ENCODE measurements at places on chromosomes 12 and 14.
A peak's percentile ranks its signal among the peaks of the same experiment; 100 is the strongest.

- no peak for DNase-seq
These were observed 62.0 kb downstream of the WSCD2 start for GRCh38 chr12:108191086-108191485.

GRCh38 chr14:69870613-69871012 lies 8.6 kb upstream of the SMOC1 start:
- no peak for DNase-seq

GRCh38 chr14:22036541-22037239 lies 363.1 kb upstream of the OR4E1 start:
- no peak for DNase-seq

- no peak for DNase-seq
These were observed 27.7 kb downstream of the PPP4R3A start for GRCh38 chr14:91482263-91483013.

DNA sequence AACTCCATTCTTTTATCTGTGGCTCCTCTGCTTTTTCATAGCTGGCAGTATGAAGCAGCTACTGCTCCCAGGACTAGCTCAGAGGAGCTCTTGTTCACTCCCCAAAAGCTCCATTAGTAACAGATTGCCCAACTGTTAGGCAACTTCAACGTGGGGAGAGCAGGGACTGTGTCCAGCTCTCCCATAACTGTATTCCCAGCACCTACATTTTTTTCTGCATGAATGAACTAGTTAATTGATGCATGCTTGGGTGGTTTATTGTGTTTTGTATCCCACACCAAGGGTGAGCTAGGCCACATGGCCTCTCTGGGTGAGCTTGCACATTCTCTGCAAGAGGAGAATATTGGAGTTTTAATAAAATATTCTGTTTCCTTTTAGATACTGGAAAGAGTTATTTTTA lies 15.2 kb downstream of the STON2 start:
- DNase-seq: no peak

DNA sequence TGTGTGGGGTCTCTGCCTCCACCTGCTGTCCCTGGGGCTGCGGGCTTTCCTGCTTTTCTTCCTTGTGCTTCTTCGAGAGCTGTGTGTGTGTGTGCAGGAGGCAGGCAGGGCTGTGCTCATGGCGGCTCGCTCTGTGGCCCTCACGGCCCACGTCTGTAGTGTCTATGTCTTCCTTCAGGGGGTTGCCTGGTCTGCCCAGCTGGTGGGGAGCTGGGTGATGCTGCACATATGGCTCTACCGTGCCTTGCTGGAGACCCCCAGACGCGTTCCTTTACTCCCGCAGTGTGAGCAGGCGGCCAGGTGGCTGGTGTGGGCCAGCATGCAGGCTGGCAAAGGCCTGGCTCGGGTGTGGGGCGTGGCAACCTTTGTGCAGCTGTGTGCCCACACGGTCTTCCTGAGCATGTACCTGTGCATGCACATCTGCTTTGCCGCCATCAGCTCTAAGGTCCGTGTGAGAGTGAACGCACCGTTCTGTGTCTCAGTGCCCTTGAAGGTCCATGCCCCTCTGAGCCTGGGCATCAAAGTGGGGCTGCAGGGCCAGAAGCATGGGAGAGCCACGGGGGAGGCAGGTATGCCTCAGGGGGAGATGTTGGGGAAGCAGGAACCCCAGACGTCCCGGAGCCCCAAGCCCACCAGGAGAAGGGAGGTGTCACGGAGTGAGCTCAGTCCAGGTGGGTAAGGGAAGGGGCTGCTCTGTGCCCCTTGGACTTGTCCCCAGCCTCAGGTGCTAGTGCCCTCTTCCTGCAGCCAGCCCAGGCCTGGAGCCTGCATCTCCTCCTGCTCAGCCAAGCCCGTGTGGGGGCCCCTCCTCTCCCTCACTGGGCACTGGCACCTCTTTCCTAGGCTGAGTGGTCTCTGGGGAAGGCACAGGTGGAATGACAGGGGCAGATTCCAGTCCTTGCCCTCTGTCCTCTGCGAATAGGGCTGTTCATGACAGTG lies 26.4 kb downstream of the CLSTN3 start:
- no peak for DNase-seq

- DNase-seq: no peak
These were observed 18.1 kb upstream of the IGF1 start for GRCh38 chr12:102498471-102498870.

GRCh38 chr12:13203034-13203922 lies 6.8 kb downstream of the EMP1 start:
- DNase-seq: no peak

DNA sequence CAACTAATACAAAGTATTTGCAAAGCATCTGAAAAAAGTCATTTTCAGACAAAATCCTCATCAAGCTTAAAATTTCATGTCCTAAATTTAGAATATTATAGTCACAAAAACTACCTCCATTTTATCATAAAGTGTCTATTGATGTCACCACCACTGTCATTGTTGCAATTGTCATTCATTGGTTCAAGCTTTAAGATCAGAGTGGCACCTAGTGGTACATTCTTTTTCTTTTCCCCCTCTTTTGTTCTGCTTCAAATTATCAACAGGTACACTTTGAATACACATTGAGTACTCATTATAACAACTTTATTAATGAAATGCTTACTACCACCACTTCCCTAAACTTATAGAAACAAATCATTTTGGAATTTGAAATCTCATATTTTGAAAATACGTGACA lies 379.8 kb downstream of the SEC23A start:
- no peak for DNase-seq

DNA sequence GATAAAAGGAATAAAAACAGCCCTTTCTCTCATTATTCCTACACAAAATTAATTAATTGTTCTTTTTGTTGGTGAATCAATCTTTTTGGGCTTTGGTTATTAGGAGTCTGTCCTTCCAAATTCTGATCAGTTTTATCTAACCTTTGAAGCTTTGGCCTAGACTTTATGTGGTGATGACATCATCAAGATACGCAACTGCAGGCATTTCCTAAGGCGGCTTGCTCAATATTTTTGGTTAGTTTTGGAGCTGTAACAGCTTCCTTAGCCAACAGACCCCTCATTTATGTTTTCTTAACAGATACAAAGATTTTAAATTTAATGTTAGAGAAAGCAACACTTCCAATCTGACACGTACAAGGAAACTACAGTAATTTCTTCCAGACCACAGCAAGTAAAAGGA lies 87.8 kb upstream of the PDE3A start:
- DNase-seq: no peak

DNA sequence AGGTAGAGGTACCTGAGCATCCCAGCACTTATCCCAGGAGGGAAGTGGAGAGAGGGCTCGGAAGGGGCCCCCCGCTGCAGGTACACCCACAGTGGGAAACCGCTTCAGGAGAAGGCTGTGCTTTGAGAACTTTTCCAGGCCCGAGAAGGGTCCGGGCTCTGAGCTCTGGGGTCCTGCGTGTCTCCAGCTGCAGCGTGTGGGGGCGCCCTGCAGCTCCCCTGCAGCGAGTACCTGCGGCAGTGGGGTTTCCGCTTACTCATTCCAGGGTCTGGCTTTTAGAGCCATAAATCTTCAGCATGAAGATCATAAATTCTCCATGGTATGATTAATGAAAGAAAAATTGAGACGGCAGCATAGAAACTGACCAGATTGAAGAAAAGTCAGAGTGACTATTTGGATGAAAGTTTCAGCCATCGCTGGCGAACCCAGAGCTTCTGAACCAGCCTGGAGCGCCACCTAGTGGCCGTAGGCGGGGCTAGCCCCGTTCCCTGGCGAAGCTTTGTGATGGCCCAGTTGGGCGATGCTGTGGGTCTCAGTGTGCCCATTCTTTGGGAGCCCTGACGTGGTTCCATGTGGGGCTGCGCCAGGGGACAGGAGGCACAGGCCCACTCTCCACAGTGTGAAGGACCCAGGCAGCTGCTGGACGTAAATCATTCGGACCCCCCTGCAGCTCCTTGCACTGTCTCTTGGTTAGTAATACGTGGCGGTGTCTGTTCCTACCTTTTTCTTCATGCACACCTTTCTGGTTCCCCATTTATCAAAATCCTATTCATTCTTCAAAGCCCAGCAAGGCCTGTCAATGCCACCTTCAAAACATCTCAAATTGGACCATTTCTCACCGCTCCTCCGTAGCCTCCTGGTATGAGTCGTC lies 198.2 kb downstream of the TSPAN9 start:
- DNase-seq: peak; percentile 28

DNA sequence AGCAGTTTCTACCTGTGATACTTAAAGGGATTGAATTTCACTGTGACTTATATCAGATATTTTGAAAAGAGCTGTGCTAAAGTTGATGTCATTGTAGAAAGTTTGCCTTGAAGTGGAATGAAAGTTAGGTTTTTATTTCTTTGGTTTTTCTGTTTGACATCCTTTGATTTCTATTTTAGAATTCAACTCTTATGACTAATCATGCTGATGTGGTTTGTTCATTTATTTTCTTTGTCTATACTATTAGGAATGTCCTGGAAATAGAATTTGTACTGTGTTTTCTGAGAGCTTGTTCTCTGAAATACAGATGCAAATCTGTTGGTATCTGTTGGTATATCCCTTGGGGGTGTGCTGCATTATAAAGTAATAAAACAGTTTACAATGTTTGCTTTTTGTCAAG lies 3.3 kb downstream of the CNOT2 start:
- DNase-seq: no peak

DNA sequence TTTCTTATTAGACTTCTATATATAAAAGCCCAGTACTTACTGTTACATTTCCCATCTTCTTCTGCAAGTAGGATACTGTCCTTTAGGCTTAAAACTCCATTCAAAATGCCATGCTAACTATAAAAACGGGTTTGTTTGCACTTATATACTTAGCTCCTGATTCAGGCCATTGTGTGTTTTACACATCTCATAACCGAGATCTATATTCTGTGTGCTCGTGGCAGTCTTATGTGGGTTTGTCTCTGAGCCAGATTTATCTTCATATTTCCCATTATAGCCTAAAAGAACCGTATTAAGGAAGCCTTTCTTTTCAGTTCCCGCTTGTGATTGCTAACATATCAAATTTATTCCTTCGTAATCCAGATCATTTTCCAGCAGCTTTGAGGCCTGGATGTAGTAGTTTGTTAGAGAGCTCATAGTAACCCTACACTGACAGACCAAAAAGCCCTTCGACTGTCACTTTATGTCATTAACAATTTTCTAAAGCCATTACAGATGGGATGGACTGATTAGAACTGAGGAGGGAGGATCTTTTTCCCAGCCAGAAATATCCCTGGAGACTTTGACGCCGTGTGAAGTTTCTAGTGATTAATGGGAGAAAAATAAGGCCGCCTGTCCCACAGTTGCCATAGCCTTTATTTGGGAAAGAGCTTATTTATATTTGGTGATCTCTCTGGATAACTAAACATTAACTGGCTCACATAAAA lies 508.5 kb downstream of the FOXG1 start:
- DNase-seq: no peak

DNA sequence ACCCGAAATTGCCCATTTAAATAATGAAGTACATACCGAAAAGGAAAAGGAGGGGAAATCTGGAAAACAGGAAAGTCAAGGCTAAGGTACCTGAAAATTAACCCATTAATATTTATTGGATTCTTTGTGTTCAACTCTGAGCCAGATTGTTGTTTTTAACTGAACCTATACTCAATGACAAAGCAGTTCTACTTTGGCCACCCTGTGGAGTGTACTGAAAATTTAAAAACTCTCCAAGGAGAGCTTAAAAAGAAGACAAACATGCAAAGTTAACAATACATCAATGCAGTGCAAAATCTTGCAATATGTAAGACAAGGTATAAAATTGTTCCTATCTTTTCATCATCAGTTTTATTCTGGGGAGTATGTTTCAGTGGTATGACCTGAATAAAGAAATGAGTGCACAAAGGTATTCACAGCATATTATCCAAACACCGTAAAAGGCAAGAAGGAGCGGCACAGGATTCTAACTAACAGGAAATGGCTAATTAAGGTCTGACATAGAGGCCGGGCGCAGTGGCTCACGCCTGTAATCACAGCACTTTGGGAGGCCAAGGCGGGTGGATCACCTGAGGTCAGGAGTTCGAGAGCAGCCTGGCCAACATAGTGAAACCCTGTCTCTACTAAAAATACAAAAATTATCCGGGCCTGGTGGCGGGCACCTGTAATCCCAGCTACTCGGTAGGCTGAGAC lies 1.7 kb downstream of the USP44 start:
- DNase-seq: no peak

GRCh38 chr12:80769553-80770140 lies 52.9 kb downstream of the MYF5 start:
- no peak for DNase-seq

GRCh38 chr14:90742729-90743128 lies 73.5 kb downstream of the TTC7B start:
- DNase-seq: no peak

DNA sequence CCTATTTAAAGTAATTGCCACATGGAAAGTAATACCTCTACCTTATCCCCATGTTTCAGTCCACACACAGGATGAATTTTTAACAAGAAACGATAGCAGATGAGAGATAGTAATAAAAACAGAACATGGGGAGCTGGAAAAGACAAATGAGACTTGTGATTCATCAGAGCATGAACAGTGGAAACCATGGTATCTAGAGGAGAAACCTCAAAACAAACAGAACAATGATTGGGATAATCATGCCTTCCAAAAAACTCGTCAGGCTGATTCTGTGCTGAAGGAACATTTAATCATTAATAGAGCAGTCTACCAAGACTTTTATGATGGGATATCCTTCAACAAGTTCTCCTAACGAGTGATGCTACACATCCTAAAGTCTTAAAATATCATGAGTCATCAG lies 1390.7 kb downstream of the FSCB start:
- no peak for DNase-seq

DNA sequence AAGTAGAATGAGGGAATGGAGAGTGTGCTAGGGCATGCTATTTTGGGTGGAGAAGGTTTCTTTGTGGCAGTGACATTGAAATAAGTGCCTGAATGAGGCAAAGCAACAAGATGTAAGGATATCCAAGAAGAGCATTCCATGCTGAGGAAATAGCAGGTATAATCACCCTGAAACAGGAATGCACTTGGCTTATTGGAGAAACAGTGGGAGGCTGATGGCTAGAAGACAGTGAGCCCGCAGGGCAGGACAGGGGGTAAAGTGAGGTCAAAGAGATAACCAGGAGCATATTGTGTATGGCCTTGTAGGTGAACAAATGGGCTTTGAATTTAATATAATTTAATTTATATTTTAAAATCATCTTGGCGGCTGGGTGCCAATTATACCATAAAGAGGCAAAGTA lies 877.0 kb downstream of the DIO2 start:
- DNase-seq: no peak

DNA sequence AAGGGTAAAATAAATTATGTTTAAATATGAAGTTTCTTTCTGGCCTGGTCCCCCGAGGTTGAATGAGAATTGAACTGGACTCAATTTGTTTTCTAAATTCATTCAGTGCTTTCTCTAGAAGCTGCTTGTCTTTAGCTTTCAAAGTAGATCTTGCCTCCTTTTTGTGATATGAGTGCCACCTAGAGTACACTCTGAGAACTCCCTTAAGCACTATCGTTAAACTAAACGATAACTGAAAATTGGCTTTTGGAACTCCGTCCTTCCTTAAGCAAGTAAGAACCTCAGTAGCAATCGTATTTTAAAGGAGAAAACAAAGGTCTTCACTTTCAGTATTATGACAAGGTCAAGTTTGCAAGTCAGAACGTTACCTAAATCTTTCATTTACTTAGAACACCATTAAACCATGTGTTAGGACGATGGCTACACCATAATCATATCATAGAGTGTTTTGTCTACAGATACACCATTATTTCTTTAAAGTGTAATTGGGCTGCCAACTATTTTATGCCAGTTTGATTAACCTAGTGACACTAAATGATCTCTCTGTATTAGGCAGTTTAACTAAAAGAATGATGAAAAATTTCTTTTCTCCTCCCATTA lies 364.8 kb downstream of the SNAPC1 start:
- no peak for DNase-seq

GRCh38 chr12:71848212-71848611 lies 8.7 kb downstream of the TBC1D15 start:
- DNase-seq: no peak

GRCh38 chr14:60189923-60190840 lies 25.0 kb upstream of the DHRS7 start:
- no peak for DNase-seq
